ENCODE measurements at places on chromosomes 12 and 14. TPM values are rescaled to one million over a fixed set of nuclear protein-coding genes. Genes with fewer than 3 reads are reported as not detected.

Gene DHRS2
- total RNA-seq = 1.1 TPM

Gene PROX2
- not detected for total RNA-seq

Gene IL31
- not detected for total RNA-seq

Gene REM2
- not detected for total RNA-seq

Gene SMIM41
- total RNA-seq = 0.98 TPM

Gene SFSWAP
- total RNA-seq = 27.0 TPM

Gene CCER1
- not detected for total RNA-seq

Gene STON2
- 3.3 TPM for total RNA-seq

Gene PMCH
- 0.27 TPM for total RNA-seq

Gene SPTB
- total RNA-seq = under 0.01 TPM

Gene IL22
- total RNA-seq = not detected

Gene TAS2R8
- total RNA-seq = 0.45 TPM

Gene TAMALIN
- 7.3 TPM for total RNA-seq

Gene SERPINA4
- not detected for total RNA-seq

Gene CLEC2A
- total RNA-seq = not detected

Gene KRT85
- not detected for total RNA-seq

Gene DEPDC4
- total RNA-seq = 5.9 TPM

Gene PSMD9
- total RNA-seq = 27.6 TPM

Gene FGF23
- total RNA-seq = not detected

Gene ING4
- 51.2 TPM for total RNA-seq

Gene CDKL1
- 7.3 TPM for total RNA-seq

Gene TMEM121
- 6.7 TPM for total RNA-seq

Gene CCDC197
- total RNA-seq = not detected

Gene FOXJ2
- total RNA-seq = 13.8 TPM

Gene LHX5
- not detected for total RNA-seq

Gene SLCO1B3
- not detected for total RNA-seq

Gene RHOJ
- total RNA-seq = 7.4 TPM

Gene PTGR2
- total RNA-seq = 4.4 TPM
